AG08396 (cell line): ENCODE measurements at places on chromosomes 4 and X.

DNA sequence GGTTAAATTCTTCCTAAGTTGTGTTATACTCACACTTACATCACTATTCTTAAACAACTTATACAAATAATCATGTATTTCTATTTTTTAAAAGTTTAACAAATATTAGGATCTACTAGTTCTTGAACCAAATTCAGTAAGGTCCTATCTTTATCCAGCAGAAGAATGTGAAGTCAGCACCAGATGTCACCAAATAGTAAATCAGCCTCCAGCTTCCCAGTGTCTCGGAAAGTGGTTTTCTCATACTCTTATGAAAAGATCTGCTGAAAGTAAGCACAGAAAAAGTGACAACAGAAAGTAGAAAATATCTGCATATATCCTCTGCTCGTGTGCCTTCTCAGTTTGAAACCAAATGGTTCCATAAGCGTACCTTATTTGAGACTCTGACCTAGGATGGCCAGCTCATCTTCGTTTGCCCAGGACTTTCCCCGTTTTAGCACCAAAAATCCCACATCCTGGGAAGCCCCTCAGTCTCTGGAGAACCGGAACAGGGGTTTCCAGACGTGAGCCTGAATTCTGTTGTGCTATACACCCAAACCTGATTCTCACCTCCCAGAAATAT, 98.0 kb upstream of the DCLK2 start:
- no peak for DNase-seq

- peak; percentile 37 for DNase-seq
Measured at GRCh38 chr4:53541577-53542206, 49.6 kb downstream of the LNX1 start.

DNA sequence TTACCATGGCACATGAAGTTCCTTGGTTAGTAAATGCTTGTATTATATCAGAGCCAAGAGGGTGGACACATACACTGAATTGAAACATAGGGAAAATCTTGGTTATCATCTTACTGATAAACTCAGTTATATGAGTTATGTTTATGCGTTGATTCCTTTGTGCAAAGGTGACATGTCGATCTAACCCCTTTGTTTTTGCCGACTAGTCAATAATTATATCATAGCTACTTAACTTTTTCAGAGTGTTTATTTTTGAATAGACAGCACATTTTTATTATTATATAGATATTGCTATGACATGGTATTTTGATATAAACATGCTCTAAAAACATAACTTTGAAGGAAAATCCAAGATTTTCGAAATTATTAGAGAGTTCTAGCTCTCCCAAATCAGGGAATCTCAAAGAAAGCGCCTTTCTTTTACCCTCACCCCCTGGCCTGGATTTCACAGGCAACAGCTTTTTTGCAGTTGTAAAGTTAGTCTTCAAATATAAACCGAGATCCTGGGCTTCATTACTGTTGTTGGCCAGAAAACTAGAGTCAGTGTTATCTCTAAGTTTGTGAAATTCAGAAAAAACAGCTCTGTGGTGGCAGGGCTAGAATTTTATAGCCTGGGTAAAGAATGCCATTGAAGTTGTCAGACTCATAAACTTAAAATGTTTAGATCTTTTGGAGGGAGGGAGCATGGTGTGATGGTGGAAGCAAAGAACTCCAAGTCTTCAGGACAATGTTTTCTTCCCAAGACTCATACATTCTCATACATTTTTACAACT, 45.8 kb upstream of the PITX2 start:
- no peak for DNase-seq

DNA sequence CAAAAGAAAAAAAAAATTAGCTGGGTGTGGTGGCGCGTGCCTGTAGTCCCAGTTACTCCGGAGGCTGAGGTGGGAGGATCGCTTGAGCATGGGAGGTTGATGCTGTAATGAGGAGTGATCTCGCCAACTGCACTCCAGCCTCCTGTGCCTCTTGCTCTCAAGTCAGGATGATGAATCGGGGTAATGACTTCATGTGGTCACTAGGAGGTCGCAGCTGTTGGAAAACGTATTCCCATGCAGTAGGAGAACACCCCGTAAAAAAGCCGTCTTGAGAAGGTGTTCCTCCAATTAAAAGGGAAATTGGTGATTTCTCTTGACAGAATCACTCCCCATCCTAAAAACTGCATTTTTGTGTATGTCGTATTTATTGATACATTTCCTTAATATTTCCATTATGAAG, 2.2 kb downstream of the CCNB3 start:
- no peak for DNase-seq

- DNase-seq, result no peak
Measured at GRCh38 chr4:72569719-72570235, 756 bp upstream of the ADAMTS3 start.

DNA sequence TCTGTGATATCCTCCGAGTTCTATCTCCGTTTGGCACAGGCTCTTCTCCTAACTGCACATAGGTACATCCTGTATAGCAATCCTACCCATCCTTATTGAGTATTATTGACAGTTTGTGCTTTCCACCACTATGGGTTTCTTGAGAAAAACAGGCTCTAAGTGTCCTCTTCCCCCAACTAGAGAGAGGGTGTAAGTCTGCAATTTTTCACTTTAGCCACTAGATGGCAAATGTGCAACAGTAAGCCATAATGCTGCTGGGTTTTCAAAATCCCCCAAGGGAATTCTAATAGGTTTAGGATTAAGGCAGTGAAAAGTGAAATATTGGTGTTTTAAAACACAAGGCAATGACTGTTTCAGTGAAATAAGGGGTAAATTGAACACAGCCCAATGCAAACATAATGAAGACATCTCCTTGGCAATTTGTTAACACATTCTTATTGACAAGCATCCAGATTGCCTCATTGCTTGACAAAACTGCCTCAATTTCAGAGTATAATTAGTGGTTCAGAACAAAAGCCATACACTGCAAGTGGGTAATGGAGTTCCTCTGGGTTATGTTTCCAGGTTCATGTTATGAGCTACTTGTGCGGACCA, 239.0 kb upstream of the HTR2C start:
- peak; percentile 11 for DNase-seq

GRCh38 chr4:161581262-161582230, 582.3 kb downstream of the FSTL5 start:
- DNase-seq, result no peak

DNA sequence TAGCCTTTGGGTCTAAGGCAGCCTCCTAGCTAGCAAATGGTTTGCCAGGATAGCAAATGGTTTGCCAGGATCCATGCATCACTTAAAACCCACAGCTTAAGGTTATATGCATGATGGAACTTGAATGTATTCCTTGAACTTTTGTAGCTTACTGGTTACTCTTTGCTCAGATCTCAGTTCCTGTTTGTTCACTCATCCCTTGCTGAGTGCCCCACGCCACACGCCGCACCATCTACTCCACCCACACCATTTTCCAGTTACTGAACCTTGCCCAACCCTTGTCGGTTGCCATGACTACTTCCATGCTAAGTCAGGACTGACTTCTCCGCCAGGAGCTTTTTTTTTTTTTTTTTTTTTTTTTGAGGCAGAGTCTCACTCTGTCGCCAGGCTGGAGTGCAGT, 29.5 kb upstream of the XIAP start:
- DNase-seq, result no peak

DNA sequence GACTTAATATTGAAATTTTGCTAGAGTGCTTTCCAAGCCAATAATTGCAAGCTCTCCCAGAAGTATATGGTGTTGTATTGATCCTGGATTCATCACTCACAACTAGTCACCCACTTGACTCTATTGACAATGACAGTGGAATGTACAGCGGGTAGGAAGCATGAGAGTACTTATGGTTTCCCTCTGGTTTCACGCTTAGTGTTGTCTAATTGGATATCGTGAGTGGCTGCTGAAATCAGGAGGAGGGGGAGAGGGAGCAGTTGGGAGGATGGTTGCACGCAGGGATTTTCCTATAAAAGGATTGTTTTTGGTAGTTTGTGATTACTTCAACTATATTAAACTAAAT, 1819.5 kb upstream of the TENM3 start:
- no peak for DNase-seq

- peak; percentile 52 for DNase-seq
Measured at GRCh38 chrX:107731831-107732502, 43.6 kb downstream of the TSC22D3 start.

GRCh38 chr4:186737427-186737826, 13.8 kb upstream of the FAT1 start:
- DNase-seq, result no peak

GRCh38 chrX:155434906-155435743, 23.3 kb downstream of the F8A3 start:
- no peak for DNase-seq

- DNase-seq, result no peak
Measured at GRCh38 chr4:7806338-7807090, 133.1 kb downstream of the AFAP1 start.

DNA sequence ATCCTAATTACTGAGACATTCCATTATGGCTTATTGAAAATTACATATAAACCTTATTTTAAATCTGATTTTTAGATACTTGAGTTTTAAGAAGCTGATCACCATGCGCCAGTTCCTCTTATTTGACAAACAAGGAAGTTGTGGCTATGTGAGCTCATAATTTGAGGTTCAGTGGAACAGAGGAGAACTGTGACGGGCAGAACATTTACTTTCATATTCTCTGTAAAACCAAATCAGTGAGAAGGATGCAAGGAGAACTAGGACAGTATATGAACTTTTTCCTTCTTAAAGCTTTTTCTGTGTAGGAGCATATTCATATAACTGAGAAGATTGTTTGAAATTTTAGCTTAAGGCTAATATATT, 25.3 kb downstream of the STIM2 start:
- no peak for DNase-seq

DNA sequence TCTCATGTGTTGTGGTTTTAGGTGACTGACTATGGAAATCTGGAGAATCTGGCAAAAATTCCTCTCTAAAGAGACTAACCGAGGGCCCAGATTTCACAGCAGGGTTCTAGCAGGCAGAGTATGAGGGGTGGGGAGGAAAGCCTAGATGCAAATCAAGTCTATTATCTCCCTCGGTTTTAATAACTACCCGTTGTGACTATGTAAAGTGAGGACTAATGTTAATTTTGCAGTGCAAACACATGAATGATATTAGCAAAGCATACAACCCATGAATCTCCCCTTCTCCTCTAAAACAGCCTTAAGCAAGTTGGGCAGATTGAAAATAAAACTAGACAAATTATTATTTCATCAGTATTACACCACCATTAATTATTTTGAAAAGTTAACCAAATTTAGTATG, 131.4 kb downstream of the SLITRK2 start:
- DNase-seq, result no peak

DNA sequence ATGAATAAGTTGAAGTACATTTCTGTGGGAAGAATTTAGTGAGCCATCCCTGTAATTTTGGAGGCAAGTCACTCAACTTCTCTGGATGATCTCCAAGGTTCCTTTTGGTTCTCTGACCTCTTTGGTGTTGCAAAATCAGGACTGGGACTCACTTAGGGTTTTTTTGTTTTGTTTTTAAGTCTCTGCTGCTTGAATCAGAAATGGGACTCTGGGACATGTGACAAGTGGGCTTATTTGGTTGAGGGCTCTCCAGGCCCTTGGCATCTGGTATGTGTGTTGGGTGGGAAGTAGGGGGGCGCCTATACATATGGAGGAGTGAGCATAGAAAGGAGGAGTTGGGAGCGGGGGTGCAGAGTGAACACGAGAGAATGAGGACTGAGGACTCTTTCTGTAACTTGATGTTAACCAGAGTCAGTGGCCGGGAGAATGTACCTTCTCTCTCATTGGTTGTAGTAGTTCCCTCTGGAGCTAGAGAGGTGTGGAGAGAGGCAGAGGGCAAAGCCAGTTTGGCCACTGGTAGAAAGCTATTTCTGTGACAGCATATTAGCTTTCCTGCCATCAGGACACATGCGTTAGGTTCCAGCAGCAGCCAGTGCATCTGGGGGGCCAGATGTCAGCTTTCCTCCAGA, 1.9 kb downstream of the ARHGAP10 start:
- no peak for DNase-seq

GRCh38 chr4:61953386-61953785, 753.3 kb downstream of the ADGRL3 start:
- no peak for DNase-seq

- no peak for DNase-seq
Measured at GRCh38 chr4:27327421-27328181, 467.0 kb downstream of the STIM2 start.

- no peak for DNase-seq
Measured at GRCh38 chrX:24097741-24098260, 43.0 kb downstream of the EIF2S3 start.

- peak; percentile 12 for DNase-seq
Measured at GRCh38 chr4:88697141-88697540, 488 bp downstream of the NAP1L5 start.

GRCh38 chrX:40108162-40108958, 10.6 kb upstream of the BCOR start:
- peak; percentile 48 for DNase-seq

DNA sequence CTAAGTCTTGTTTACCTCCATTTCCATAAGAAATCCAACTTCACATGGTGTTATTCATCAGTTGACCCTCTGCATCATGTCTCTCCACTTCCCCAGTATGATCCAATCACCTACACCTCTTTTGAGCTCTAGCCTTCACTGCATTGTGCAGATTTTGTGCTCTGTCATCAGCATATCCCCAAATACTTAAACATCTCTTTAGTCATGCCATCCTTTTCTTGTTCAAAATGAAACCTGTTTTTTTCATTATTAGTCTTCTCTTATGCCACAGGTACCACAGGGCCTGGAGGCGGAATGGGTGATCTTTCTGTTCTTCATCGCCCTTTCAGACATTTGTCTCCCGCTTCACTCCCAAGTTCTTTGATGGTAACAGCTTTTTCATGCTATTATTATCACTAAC, 382.7 kb upstream of the GALNTL6 start:
- no peak for DNase-seq

- DNase-seq, result no peak
Measured at GRCh38 chrX:19063030-19063429, 59.2 kb downstream of the ADGRG2 start.

GRCh38 chr4:91734682-91735081, 569.1 kb upstream of the GRID2 start:
- DNase-seq, result no peak

- DNase-seq, result no peak
Measured at GRCh38 chrX:627510-627981, 3.0 kb upstream of the SHOX start.

- peak; percentile 9 for DNase-seq
Measured at GRCh38 chr4:169540774-169541173, 71.6 kb downstream of the NEK1 start.

GRCh38 chr4:147516133-147516532, 35.2 kb downstream of the EDNRA start:
- no peak for DNase-seq

GRCh38 chr4:83217721-83218522, 66.7 kb downstream of the COQ2 start:
- no peak for DNase-seq

DNA sequence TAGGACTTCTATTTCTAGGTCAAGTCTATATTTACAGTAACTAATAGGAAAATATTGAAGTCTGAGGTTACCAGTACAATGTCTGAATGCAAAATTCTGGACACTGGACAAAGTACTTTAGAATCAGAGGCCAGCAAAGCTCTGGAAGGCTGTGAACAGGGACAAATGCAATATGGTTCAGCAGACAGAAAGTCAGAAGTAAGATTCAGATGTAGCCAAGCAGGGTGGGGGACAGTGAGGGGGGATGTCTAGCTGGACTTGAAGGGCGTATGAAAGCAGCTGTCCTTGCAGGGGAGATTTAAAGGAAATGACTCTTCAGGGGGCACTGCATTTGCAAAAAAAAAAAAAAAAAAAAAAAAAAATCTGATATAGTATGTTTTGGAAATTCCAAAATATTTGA, 2.9 kb downstream of the SORBS2 start:
- no peak for DNase-seq
